ENCODE measurements at places on chromosomes 11 and 22. TPM values are rescaled to one million over a fixed set of nuclear protein-coding genes. Genes with fewer than 3 reads are reported as not detected.
A peak's percentile ranks its signal among the peaks of the same experiment; 100 is the strongest.

GRCh38 chr11:67248653-67249052 is 17.6 kb upstream of the GRK2 start:
- peak overlapping the region; percentile 54 for H3K27ac ChIP-seq
- H3K4me1 ChIP-seq: peaks cover 27% of the 10 kb centered on the region
- H3K4me3 ChIP-seq: no peak overlapping the region
- DNase-seq: no peak
- H3K36me3 ChIP-seq: peaks cover 60% of the 10 kb centered on the region
- H3K27me3 ChIP-seq: no peaks in the 10 kb centered on the region

DNA sequence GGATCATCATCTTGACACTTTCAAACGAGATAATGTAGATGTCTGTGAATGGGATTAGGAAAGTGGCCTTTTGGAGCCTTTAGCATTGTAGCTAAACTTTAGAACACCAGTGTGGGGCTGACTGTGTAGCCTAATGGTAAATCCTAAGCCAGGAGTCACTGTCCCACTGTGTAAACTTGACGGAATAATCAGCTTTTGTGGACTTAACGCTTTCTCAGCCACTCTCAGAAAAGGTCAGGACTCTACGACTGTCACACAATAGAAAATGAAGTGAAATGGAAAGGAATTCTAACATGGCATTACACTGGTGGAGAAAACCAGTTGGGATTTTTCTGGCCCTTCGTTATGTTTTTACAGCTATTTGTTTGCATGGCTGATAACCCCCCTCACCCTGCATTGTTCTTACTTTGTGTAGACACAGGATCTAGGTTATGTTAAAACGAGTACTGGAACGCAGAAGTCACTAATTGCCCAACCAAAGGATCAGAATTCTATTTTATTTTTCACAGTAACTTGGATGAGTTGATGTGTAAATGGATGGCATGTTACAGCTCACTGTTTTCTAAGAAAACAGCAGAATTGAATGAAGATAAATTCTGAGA is 22.0 kb upstream of the GRAMD1B start:
- peaks cover 36% of the 10 kb centered on the region for H3K4me1 ChIP-seq
- peaks cover 20% of the 10 kb centered on the region for H3K27me3 ChIP-seq
- H3K36me3 ChIP-seq: peaks cover 1% of the 10 kb centered on the region
- no peak overlapping the region for H3K27ac ChIP-seq

DNA sequence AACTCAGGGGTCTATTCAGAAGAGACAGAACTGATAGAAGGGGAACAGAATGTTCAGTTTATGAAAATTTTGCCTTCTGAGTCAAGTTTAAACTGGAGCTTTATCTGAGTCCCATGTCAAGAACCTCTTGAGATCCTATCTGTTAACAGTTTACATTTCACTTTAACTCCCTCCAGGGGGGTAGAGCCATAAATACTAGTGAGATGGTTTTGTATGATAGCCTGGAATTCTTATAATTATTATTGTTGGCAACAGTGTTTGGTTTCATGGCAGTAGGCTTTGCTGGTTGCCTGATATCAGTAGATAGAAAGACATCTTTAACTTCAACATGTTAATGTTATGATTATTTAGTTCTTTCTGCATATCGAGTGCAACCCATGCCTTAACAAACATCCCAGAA is 498.5 kb downstream of the INSC start:
- H3K4me3 ChIP-seq: no peak overlapping the region
- no peak for DNase-seq
- no peaks in the 10 kb centered on the region for H3K27me3 ChIP-seq
- H3K36me3 ChIP-seq: no peaks in the 10 kb centered on the region
- H3K4me1 ChIP-seq: no peaks in the 10 kb centered on the region
- no peak overlapping the region for H3K27ac ChIP-seq

DNA sequence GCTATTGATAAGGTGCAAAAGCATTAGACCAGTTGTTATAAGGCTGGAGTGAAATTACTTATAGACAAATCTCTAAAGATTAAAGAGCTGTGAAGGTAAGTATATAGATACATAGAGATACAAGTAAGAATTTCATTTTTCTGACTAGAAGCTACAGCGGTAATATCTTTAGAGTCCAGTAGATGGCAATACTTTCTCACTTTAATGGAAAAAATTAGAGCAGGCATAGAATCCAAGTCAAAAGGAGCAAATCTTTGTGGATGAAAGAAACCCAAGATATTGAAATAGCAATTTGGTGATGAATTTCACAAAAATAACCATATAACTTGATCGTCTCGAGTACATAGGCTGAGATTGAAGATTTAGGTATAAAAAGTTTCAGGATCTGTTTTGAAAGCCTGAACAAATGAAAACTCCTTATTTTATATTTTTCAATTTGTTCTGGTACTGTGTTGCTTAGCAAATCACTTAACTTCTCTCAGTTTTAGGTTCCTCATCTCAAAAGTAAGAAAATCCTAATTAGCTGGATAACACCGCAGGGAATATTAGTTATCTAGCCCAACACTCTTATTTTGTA is 81.9 kb downstream of the UVRAG start:
- peaks cover 4% of the 10 kb centered on the region for H3K36me3 ChIP-seq
- no peak overlapping the region for H3K4me3 ChIP-seq
- no peak overlapping the region for H3K27ac ChIP-seq
- no peaks in the 10 kb centered on the region for H3K27me3 ChIP-seq

- no peak overlapping the region for H3K27ac ChIP-seq
- no peak for DNase-seq
- H3K36me3 ChIP-seq: no peaks in the 10 kb centered on the region
- H3K27me3 ChIP-seq: peaks cover 3% of the 10 kb centered on the region
- H3K4me1 ChIP-seq: no peaks in the 10 kb centered on the region
Measured at GRCh38 chr11:59678813-59679165, 10.0 kb upstream of the PATL1 start.

GRCh38 chr11:122399375-122399774 is 256.1 kb upstream of the UBASH3B start:
- no peak overlapping the region for H3K27ac ChIP-seq
- peaks cover 5% of the 10 kb centered on the region for H3K27me3 ChIP-seq
- peaks cover 15% of the 10 kb centered on the region for H3K4me1 ChIP-seq
- H3K4me3 ChIP-seq: no peak overlapping the region
- no peak for DNase-seq
- no peaks in the 10 kb centered on the region for H3K36me3 ChIP-seq

MYOD1 gene
- total RNA-seq: not detected

DNA sequence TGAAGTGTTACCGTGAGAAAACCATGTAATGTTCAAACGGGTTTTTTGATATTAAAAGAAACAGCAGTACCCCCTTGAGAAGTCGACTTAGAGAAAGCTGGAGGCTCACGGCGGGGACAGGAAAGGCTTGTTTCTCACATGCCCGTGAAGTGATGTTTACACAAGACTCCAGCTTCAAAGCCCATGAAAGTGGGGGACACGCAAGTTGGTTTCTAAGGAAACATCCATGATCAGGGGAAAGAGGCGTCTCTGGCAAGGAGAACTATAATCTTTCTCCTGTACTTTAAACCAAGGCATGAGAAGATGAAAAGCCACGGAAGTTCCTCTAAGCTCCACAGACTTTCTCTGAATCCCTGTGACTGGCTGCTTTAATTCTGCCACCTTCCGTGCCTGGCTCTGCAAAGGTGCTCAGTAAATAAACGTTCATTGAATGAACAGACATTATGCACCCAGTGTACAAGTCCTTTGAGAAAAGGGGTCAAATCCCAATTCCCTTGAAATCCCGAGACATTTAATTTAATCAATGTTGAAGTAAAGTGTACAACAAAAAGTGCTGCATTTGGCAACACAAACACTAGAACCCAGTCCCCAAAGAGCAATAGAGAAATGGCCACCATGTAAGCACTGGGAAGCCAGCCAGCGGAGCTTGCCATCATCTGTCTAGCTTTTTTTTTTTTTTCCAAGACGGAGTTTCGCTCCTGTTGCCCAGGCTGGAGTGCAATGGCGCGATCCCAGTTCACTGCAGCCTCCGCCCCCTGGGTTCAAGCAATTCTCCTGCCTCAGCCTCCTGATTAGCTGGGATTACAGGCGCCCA is 58.7 kb downstream of the AHNAK start:
- H3K36me3 ChIP-seq: no peaks in the 10 kb centered on the region
- H3K27me3 ChIP-seq: no peaks in the 10 kb centered on the region
- H3K4me1 ChIP-seq: no peaks in the 10 kb centered on the region
- no peak overlapping the region for H3K27ac ChIP-seq
- no peak for DNase-seq

KCNJ11 gene
- 1.3 TPM for total RNA-seq

HEPN1 gene
- total RNA-seq: not detected

MMP7 gene
- total RNA-seq: not detected

GRCh38 chr11:84345597-84345996 is 1059.4 kb upstream of the CCDC90B start:
- no peak overlapping the region for H3K27ac ChIP-seq
- H3K4me3 ChIP-seq: no peak overlapping the region
- no peaks in the 10 kb centered on the region for H3K4me1 ChIP-seq
- no peaks in the 10 kb centered on the region for H3K36me3 ChIP-seq
- no peak for DNase-seq
- no peaks in the 10 kb centered on the region for H3K27me3 ChIP-seq

MRGPRF gene
- total RNA-seq: not detected

DNA sequence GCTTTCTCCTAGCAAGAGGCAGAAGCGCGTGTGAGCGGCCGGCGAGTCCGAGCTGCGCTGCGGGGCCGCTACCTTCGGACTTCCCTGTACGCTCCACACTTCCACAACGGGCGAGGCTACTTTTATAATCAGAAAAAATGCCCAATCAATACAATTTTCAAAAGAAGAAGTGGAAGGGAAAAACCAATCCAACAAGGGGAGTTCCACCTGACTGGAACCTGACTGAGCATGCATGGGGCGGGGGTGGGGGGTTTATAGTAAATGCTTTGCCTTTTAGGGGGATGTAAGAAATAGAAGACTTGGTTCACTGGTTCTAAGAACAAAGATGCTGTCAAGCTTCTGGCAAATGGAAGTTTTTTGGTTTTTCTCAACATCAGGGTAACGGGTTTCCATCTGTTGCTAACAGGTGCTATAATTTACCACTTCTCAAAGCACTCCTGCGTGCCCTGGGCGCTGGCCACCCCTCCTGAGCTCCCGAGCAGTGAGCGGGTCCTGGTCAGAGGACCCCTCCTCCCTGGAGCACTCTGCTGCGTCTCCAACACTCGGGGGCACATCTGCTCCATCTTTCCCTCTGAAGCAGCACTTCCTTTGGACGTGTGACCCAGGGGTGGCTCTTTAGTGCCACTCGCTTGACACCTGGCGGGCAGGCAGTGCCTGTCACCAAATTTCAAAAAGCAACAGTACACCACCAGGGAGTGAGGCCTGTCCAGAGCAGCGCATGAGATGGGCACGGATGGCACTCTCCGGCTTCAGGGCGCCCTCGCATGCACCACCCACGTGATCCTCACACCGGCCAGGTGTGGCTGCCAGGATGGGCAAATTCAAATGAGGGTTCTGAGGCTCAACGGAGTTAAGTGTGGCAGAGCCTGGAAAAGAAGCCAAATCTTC is 21.6 kb upstream of the BID start:
- no peaks in the 10 kb centered on the region for H3K36me3 ChIP-seq
- no peak for DNase-seq
- no peak overlapping the region for H3K27ac ChIP-seq
- H3K4me1 ChIP-seq: peaks cover 4% of the 10 kb centered on the region
- H3K4me3 ChIP-seq: no peak overlapping the region

- H3K27me3 ChIP-seq: no peaks in the 10 kb centered on the region
- H3K27ac ChIP-seq: no peak overlapping the region
- peak; percentile 72 for DNase-seq
- no peaks in the 10 kb centered on the region for H3K36me3 ChIP-seq
- no peak overlapping the region for H3K4me3 ChIP-seq
- peaks cover 4% of the 10 kb centered on the region for H3K4me1 ChIP-seq
Measured at GRCh38 chr22:22593964-22594656, 35.0 kb upstream of the PRAME start.

DNA sequence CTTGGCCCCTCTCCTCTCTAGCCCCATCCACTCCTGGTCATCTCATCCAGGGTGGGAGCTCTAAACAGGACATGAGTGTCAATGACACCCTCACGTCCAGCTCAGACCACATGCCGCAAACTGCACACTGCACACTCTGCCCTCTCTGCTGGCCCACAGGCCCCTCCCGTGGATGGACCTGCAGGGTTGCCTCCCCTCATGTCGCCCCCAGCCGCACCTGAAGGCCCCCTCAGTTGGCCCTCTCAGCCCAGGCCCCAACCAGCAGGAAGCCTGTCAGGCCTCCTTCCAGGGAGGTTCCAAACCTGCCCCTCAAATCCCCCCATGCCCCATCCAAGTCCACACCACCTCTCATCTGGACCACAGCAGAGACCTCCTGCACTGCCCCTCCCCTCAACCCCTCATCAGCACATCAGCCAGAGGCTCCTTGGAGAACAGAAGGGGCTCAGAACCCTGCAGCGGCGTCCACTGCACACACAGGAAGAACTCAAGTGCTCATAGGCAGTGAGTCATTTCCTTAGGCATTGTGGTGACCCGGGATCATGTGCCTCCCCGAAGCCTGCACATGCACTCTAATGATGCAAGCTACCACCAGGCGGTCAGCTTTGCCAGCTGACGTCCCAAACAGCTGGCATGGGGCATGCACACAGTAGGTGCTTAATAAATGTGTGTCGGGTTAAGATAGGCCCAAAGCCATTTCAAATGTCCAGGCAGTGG is 12.9 kb upstream of the CDKN1C start:
- no peaks in the 10 kb centered on the region for H3K27me3 ChIP-seq
- peaks cover 2% of the 10 kb centered on the region for H3K36me3 ChIP-seq
- peak overlapping the region; percentile 38 for H3K4me3 ChIP-seq
- H3K4me1 ChIP-seq: peaks cover 31% of the 10 kb centered on the region

GRCh38 chr11:79441461-79441875 is 638 bp upstream of the TENM4 start:
- no peak overlapping the region for H3K27ac ChIP-seq
- peaks cover 2% of the 10 kb centered on the region for H3K36me3 ChIP-seq
- peaks cover 24% of the 10 kb centered on the region for H3K4me1 ChIP-seq
- peak overlapping the region; percentile 31 for H3K4me3 ChIP-seq

ZP1 gene
- not detected for total RNA-seq

GRCh38 chr22:48670731-48671130 is 1156.9 kb downstream of the BRD1 start:
- no peak for DNase-seq
- H3K27me3 ChIP-seq: no peaks in the 10 kb centered on the region
- H3K4me1 ChIP-seq: no peaks in the 10 kb centered on the region
- H3K36me3 ChIP-seq: no peaks in the 10 kb centered on the region
- no peak overlapping the region for H3K4me3 ChIP-seq

GRCh38 chr11:3099178-3099577 is 42.0 kb upstream of the CARS1 start:
- H3K27ac ChIP-seq: no peak overlapping the region
- H3K4me1 ChIP-seq: peaks cover 6% of the 10 kb centered on the region
- H3K4me3 ChIP-seq: no peak overlapping the region
- H3K27me3 ChIP-seq: no peaks in the 10 kb centered on the region
- no peaks in the 10 kb centered on the region for H3K36me3 ChIP-seq

DNA sequence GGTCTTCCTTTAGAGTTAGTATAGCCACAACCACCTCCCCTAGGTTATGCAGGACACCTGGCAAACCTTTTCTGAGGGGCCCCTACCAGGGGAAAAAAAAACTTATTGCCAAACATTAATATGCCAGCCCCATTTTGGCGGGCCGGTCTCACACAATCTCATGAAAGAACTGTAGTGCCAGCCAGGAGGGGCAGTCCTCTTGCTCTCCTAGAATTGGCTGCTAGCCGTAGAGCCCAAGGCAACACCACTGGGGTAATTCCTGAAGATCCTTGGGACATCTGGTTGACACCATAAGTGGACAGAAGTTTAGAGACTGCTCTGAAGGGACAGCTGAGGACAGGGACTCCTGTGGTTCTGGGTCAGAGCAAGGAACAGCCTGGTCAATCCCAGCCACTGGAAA is 24.2 kb downstream of the NAV2 start:
- H3K4me1 ChIP-seq: no peaks in the 10 kb centered on the region
- DNase-seq: no peak
- H3K36me3 ChIP-seq: no peaks in the 10 kb centered on the region
- H3K4me3 ChIP-seq: no peak overlapping the region
- no peaks in the 10 kb centered on the region for H3K27me3 ChIP-seq

Data from activated naive CD4-positive, alpha-beta T cell treated with anti-CD3 and anti-CD28 coated beads for 36 hours (primary cell).